ENCODE measurements at places on chromosomes 5 and 9.
A peak's percentile ranks its signal among the peaks of the same experiment; 100 is the strongest.

- DNase-seq: no peak
Measured at GRCh38 chr5:25295067-25295466, 650.3 kb upstream of the CDH10 start.

- no peak for DNase-seq
Measured at GRCh38 chr9:13076616-13077015, 202.9 kb downstream of the MPDZ start.

DNA sequence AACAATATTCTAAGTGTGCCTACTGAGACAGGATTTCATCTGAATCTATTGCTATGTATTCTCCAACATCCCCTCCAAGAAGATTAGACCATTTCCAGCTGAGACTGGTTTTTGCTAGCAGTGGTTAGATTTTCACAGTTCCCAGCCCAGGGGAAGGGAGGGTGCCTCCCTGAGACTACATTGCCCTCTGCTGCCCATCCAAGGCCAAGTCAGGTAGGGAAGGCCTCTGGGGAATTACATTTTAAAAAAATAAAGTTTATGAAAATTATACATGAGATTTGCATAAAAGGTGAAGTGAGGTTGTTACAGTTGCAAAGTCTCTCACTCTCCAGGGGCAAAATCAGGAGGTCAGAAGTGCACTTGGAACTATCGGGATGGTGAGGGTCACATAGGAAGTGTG is 28.0 kb upstream of the SYK start:
- DNase-seq: no peak

DNA sequence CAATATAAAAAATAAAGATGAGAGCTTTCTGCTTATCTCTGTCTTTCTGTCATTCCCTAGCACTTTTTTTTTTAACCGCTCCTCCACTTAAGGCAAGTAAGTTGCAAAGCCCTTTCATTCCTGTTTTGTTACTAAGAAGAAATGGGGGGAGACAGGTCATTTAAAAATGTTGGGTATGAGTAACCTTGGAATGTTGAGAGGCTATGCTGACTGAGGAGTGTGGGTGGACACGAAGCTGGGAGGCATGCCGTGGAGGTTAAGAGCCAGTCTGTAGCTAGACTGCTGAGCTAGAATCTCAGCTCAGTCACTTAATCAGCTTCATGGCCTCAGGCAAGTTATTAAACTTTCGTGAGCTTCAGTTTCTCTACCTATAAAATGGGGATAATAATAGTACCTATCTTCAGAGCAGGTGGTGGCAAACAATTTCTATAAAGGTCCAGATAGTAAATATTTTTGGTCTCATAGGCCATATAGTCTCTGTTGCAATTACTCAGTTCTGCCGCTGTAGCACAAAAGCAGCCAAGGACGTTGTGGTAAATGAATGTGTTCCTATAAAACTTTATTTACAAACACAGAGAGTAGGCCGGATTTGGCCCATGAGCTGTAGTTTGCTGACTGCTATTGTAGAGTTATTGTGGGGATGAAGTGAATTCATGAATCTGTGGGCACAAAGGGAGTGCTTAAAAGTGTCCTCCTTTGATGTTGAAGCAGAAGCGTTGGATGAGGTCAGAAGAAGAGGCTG is 220.0 kb downstream of the GABBR2 start:
- no peak for DNase-seq

DNA sequence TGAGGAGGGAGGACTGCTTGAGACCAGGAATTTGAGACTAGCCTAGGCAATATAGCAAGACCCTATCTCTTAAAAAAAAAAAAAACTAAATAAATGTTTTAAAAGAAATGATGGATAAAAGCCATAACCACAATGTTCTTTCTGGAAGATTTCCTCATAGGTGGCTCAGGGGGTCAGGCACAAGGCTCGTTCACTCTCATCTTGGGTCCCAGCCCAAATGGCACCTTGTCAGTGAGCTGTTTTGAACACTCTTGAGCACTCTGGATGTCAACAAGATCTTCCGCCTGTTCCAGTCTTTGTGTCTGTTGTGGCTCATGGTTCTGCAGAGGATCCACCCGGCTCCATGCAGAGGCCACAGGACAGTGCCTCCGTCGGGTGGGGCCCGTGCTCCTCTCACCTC is 35.7 kb upstream of the LMX1B start:
- DNase-seq: no peak

DNA sequence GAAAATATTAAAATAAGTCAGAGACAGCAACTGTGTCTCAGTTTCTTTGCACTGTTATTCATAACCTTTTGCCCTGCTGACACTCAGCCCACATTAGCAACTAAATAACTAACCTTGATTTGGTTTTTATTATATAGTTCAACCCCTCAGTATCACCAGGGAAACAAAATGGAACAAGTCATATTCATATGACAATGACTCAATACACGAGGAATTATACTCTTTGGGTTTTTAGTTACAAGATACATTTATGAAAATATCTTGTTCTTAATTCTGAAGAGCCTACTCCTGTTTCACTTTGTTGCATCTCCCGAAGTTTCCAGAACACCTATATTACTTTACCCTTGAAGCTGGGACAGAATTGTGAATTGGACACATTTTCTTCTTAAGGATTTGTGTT is 845.4 kb downstream of the EFNA5 start:
- DNase-seq: no peak

DNA sequence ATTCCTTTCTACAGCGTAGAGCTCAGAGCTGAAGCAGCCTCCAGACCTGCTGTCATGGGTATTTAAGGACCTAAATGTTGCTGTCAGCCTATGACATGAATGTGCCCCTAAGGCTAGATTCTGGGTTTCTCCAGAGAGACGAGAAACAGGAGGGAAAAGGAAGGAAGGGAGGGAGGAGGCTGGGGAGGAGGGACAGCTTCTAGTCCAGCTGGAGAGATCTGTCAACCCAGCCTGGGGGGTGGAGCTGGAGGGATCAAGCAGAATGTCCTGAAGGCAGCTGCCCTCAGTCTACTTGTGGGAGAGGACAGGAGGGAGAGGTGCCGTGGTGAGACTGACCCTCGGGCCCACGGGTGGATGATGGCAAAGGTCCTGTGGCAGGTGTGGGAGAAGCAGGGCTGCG is 1.1 kb upstream of the DBH start:
- no peak for DNase-seq

DNA sequence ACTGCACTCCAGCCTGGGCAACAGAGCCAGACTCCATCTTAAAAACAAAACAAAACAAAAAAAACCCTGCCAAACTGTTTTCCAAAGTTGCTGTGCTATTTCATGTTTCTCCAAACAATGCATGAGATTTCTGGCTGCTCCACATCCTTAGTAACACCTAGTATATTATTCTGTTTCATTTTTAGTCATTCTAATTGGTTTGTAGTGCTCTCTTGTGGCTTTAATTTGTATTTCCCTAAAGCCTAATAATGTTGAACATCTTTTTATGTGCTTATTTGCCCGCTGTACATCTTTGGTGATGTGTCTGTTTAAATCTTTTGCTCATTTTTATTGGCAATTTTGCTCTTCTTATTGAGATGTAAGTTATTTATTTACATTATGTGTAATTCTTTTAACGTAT is 18.4 kb upstream of the TTC1 start:
- no peak for DNase-seq

- no peak for DNase-seq
Measured at GRCh38 chr5:10077791-10078545, 171.7 kb downstream of the ATPSCKMT start.

GRCh38 chr5:36261186-36261585 is 19.5 kb upstream of the NADK2 start:
- no peak for DNase-seq

DNA sequence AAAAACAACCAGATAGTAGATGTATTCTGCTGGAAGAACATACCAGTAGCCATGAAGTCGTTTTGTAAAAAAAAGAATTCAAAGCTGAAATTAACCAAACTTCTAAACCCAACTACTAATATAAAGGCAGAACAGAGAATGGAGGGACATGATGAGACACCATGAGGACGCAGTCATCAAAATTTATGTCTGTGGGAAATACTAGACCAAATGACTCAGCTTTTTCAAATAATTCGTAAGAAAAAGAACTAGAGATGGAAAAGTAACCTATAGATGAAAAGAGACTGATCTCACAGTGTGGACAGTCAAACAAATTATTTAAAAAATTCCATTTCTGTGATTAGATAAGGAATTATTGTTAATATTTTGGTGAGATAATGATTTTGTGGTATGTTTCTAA is 10.3 kb downstream of the TTC23L start:
- DNase-seq: no peak

- DNase-seq: no peak
Measured at GRCh38 chr5:96008987-96009647, 47.5 kb upstream of the ELL2 start.

- no peak for DNase-seq
Measured at GRCh38 chr5:13317654-13318053, 626.8 kb downstream of the DNAH5 start.

- no peak for DNase-seq
Measured at GRCh38 chr5:115907177-115907576, 55.1 kb upstream of the LVRN start.

- DNase-seq: no peak
Measured at GRCh38 chr5:134581241-134581981, 51.2 kb downstream of the SAR1B start.

GRCh38 chr9:103397868-103398600 is 402.9 kb downstream of the CYLC2 start:
- DNase-seq: peak; percentile 15

DNA sequence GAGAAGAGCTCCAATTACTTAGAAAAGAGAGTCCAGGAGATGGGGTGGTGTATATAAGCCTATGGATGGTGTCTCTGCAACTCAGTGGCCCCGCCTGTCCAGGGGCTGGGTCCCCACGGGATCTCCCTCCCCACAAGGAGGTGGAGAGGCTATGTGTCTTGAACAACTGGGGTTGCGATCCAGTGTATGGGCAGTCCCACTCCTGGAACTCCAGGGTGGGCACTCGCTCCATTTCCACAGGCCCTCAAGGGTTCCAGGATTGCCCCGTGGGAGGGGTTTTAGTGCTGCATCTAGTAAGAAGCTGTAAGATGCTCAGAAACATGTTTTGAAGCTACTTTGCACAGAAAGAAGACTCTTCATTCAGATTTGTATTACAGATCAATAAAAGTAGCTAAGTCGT is 558 bp upstream of the SMAD5 start:
- no peak for DNase-seq

GRCh38 chr5:127564002-127564769 is 46.7 kb downstream of the PRRC1 start:
- DNase-seq: peak; percentile 47

DNA sequence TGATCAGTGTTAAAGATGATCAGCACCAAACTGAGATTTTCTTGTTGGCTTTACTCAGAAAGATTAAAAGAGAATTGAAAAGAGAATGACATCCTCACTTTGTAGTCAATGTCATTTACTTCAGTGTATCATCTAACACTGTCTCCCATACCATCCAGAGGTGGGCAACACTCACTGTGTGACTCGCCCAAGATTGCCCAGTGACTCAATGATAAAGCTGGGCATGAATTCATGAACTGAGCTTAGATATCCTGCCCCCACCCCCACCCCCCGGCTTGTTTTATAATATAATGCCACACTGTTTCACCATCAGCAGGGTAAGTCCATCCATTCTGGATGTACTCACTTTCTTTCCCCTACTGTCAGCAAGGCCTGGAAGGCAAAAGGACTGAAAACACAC is 242.2 kb downstream of the FAM114A2 start:
- DNase-seq: no peak

DNA sequence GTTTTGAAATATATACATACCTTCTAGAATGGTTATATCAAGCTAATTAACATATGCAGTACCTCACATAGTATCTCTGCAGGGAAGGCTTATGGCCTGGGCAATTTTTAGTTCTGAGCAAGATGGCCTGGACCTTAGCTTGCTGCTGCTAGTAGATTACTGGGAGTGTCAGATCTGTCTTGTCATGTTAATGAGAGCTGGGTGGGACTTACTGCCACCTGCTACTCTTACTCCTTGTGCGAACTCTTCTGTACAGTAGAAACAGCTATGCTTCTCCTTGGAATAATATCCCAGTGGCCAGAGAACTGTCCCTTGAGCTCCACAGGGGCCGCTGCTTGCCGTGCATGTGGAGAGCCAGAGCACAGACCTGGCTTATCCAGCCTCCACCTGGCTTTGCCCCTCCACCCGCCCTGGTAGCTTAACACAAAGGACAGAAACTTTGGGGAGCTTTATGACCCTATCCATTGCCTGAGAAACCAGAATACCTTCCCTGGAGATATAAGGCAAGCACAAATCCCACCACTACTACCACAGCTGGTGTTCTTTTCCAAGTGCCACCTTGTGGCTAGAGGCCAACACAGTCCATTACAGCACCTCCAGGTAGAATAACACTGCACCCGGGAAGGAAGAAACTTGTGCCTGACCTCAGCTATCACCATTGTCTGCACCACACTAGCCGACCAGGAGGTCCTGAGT is 74.4 kb upstream of the RUSC2 start:
- DNase-seq: no peak

DNA sequence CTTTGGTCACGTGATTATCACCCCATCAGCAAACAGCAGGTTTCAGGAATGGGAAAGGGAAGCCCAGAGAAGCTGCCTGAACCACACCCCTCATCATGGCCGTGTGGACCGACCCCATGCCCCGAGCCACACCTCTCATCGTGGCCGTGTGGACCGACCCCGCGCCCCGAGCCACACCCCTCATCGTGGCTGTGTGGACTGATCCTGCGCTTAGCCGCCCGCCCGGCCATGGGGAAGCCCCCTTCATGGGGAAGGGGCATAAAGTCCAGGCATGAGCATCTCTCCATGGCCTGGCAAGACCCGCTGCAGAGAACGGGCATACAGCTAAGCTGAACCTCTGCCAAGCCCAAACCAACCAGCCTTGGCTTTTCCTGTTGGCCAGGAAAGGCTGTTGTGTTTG is 6.4 kb downstream of the SNAPC4 start:
- no peak for DNase-seq

- no peak for DNase-seq
Measured at GRCh38 chr5:149706158-149706557, 24.0 kb upstream of the PPARGC1B start.

DNA sequence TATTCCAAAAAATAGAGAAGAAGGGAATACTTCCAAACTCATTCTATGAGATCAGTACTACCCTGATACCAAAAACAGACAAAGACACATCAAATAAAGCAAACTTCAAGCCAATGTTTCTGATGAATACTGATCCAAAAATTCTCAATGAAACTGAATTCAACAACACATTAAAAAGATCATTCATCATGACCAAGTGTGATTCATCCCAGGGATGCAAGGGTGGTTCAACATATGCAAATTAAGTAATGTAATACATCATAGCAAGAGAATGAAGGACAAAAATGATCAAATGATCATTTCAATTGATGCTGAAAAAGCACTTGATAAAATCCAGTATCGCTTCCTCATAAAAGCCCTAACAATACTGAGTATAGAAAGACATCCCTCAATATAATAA is 4.9 kb upstream of the RCL1 start:
- no peak for DNase-seq

Measured in NCI-H2171 (cell line).